ENCODE measurements at places on chromosomes 6 and 20.

DNA sequence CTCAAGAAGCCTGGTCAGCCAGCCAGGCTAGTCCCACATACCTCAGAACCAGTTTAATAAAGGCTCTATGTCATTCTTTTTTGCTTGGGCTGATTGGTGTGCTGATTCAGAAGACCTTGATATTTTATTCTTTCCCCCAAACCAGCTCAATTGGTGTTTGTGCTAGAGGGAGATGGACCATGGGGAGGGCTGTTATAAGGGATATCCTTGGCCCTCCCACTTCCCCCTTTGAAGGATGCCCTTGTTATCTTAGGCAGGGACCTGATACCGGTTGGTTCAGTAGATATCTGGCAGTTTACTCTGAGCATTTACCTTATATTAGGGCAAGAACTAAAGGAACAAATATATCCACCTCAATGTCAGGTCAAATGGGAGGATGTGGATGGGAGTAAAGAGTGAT is 207.4 kb downstream of the LRFN2 start:
- H3K36me3 ChIP-seq: peaks cover 1% of the 10 kb centered on the region
- H3K27me3 ChIP-seq: peaks cover 25% of the 10 kb centered on the region
- DNase-seq: no peak
- H3K4me1 ChIP-seq: peaks cover under 1% of the 10 kb centered on the region
- H3K27ac ChIP-seq: no peak overlapping the region

- H3K36me3 ChIP-seq: no peaks in the 10 kb centered on the region
- no peaks in the 10 kb centered on the region for H3K27me3 ChIP-seq
- no peaks in the 10 kb centered on the region for H3K4me1 ChIP-seq
- DNase-seq: no peak
- H3K27ac ChIP-seq: no peak overlapping the region
- no peak overlapping the region for H3K4me3 ChIP-seq
These were observed 96.3 kb downstream of the RFPL4B start for GRCh38 chr6:112443179-112444065.

GRCh38 chr6:56556751-56557540 is 85.7 kb downstream of the DST start:
- DNase-seq: no peak
- H3K4me1 ChIP-seq: no peaks in the 10 kb centered on the region
- H3K36me3 ChIP-seq: no peaks in the 10 kb centered on the region
- no peak overlapping the region for H3K27ac ChIP-seq

DNA sequence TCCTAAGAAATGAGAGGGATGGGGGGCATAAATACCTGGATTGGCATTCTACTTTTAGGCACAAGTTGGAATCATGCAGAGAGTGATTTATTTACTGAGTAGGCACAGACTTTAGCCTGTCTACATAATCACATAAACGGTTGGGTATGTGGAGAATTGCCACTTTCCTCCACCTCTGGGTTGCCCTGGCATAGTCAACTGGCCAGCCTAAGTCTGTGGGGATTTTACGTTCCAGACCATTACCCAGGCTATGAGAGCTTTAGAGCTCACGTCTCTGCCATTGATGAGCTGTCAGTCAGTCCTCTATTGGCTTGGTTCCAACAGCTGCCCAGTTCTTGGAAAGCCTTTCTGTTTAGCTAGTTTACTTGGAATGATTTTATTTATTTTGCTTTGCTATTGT is 5.0 kb upstream of the BHLHE23 start:
- H3K36me3 ChIP-seq: peaks cover 7% of the 10 kb centered on the region
- no peak for DNase-seq

DNA sequence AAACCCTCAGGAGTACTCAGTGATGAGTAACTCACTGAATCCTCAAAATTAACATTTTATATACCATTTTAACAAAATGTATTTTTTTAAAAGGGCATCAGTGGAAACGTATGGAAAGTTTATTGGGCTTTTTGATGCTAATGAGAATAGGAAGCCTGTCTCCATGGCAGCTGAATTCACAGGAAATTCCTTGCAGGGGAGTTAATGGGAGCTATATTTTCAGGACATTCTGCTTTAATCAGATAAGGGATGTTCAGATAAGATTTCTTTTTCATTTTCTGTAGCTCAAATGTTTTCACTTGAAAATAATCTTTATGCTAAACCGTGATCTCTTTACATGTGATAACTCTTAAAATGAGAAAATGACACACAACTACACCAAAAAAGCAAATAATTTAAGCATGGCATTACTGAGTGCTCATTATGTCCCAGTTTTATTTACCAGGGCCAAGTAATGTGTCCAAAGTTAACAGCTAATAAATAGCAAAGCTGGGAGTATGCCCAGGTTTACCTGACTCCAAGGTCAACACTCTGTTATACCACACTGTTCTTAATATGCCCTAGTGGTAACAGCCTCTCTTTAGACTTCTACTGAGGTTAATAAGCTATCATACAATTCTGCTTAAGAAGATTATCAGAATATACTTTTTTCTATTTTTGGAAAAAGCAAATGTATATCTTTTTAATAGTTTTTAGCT is 348.1 kb downstream of the GRIK2 start:
- no peak overlapping the region for H3K4me3 ChIP-seq
- no peaks in the 10 kb centered on the region for H3K4me1 ChIP-seq
- H3K36me3 ChIP-seq: no peaks in the 10 kb centered on the region
- H3K27me3 ChIP-seq: no peaks in the 10 kb centered on the region

DNA sequence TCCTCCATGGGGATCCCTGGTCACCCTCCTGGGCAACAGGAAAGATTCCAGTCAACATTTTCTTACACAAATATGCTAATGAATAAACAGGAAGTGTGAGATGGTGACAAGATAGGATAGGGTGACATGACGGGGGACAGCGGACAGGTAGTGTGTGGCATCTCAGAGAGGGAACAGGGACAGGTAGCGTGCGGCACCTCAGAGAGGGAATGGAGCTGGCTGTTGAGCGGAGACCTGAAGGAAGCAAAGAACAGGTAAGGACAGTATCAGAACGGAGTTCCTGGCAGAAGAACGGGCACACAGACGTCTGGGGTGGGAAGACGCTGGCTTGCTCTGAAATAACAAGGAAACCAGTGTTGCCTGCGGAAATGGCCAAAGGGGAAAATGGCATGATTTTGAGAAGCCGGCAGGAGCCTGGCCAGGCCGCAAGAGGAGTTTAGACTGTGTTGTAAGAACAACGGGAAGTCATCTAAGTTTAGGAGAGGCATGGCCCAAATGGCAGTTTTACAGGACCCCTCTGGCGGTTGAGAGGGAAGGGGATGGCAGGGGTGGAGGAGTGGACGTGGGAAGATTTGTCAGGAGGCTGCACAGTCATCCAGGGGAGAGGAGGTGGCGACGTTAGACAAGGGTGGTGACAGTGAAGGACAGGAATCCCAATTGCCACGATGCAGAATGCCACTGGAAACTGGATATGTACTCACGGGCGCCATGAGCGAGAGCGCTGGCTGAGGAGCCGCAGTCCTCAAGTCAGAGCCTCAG is 111.6 kb downstream of the JPH2 start:
- H3K27ac ChIP-seq: no peak overlapping the region
- peaks cover 59% of the 10 kb centered on the region for H3K4me1 ChIP-seq
- no peak for DNase-seq

DNA sequence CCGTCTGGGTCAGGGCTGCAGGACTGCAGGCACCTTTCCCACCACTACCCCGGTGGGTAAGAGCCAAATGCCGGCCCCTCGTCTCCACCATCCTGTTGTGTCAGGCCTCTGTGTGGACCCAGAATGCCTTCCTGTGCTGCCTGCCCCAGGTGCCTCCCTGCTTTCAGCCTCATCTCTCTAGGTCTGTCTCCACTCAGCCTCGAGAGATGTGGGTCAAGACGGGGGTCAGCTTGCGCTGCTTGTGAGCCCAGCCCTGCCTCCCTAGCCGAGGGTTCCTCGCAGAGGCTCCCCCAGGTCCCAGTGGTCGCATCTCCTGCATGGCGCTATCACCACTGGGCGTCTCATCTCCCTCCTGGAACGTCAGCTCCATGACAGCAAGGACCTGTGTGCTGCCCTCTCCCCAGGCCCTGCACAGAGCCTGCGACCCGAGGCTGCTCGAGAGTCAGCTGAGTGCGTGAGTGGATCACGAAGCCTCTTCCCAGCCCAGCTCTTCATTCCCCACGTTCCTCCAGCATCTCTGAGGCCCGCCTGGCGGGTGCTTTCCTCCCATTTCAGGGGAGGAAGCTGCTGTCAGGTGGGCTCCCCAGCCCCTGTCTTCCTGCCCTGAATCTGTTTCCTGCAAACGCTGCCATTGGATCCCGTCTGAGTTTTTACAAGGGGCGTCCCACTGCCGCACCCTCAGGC is 38.7 kb upstream of the ZBP1 start:
- H3K27me3 ChIP-seq: peaks cover 41% of the 10 kb centered on the region
- peaks cover 3% of the 10 kb centered on the region for H3K36me3 ChIP-seq
- DNase-seq: peak; percentile 16
- peaks cover 30% of the 10 kb centered on the region for H3K4me1 ChIP-seq
- H3K27ac ChIP-seq: no peak overlapping the region

GRCh38 chr6:39260953-39261352 is 31.7 kb upstream of the KCNK5 start:
- DNase-seq: no peak
- H3K36me3 ChIP-seq: no peaks in the 10 kb centered on the region
- H3K4me3 ChIP-seq: no peak overlapping the region
- H3K27ac ChIP-seq: no peak overlapping the region

DNA sequence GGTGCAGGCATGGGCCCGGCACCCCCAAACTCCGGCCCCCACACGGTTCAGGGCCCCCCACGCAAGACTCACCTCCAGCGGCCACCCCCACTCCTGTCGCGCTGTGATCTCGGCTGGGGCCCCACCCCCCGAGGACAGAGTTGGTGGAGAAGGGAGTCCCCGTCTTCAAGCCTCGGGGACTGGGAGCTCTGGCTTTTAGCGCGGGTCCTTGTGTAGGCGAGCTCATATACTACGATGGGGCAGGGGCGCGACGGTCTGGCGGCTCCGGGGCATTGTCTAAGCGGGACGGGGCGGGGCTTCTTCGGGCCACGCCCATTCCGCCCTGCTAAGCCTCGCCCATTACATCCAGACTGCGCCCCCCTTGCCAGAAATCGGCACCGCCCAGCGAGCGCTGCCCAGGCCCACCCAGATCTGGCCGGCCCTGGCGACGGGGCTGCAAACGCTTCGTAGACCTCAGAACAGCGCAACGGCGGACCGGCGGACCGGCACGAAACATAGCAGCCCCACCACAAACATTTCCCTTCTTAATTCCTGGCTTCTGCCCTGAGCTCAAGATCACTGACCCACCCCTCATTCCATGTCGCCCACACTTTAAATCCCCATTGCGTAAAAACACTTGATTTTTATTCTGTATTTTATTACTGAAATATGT is 1.0 kb upstream of the DDAH2 start:
- H3K27me3 ChIP-seq: no peaks in the 10 kb centered on the region
- peak overlapping the region; percentile 88 for H3K4me3 ChIP-seq
- peak overlapping the region; percentile 69 for H3K27ac ChIP-seq
- H3K36me3 ChIP-seq: peaks cover 67% of the 10 kb centered on the region
- DNase-seq: peak; percentile 74

DNA sequence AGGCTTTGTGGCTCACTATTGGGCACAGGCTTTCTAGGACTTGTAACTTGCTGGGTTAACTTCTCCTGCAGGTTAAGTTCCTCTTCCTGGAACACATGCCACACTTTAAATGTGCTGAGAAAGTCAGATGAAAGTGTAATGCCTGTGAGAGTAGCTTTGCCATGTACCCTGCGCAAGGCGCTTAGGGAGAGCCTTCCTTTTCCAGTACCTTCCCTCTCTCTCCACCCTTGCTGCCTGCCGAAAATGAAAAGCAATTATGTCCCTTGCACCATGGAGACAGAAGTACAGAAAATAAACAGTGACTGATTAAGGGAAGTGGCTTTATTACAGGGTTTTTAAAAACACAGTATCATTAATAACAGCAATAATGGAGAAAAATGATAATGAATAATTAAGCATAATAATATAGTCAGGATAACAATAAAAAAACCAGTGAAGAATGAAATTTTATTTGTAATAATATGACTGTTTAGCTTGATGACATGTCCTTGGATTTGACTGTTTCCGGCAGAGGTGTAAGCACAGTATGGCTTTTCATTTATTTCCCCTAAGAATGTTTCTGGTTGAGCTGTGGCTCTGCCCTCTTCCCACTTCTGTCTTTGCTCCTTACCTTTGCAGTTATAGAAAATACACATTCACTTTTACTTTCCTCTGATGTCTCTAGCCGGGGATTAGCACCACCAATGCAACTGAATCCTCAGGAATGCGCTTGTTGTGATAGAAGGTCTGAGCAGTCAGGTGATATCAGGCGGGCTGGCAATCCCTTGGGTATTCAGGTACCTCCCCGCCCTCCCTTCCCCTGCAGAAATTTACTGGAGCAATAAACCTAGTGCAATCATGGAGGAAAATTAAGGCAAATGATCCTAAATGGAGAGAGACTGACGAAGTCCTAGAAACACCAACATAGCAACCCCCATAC is 472.3 kb upstream of the CITED2 start:
- no peaks in the 10 kb centered on the region for H3K36me3 ChIP-seq
- no peaks in the 10 kb centered on the region for H3K27me3 ChIP-seq
- no peaks in the 10 kb centered on the region for H3K4me1 ChIP-seq
- DNase-seq: no peak

DNA sequence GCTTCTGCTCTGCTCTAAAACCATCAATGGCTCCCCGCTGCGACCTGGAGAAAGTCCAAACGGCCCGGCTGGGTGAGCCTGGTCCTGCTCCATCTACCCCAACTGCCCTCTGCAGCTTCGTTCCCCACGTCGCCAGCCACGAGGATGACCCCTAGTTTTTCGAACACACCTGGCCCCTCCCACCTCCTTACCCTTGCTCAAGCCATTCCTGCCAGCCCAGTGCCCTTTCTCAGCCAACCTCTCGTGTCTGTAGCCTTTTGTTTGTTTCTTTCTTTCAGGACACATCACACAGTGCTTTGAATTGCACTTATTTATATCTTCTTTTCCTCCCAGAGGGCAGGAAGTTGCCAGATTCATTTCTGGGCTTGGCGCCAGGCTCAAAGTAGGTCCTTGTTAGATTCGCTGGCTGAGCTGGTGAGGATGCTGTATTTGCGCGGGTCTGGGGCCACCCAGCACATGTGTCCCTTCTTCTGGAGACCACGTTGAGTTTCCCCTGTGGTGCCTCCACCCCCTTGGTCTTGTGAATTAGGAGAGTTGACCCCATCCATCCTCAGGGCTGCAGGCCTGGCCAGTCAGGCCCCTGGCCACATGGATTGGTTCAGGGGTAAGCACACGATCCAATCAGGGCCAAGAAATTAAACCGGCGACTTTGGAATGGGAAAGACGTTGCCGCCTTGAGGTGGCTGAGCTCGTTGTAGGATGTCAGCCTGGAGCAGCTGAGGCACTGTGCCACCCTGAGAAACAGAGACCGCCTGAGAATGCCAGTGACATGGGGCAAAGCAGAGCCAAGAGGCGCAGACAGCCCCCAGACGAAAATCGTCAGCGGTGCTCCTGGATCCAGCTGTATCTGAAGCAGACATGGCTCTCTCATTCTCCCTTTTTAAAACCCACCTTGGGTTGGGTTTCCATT is 156.0 kb downstream of the CEBPB start:
- peaks cover 12% of the 10 kb centered on the region for H3K27me3 ChIP-seq
- H3K27ac ChIP-seq: no peak overlapping the region
- no peaks in the 10 kb centered on the region for H3K36me3 ChIP-seq
- H3K4me3 ChIP-seq: no peak overlapping the region
